NCI-H446 treated with DMSO at 0.1 percent for 48 hours (cell line): ENCODE measurements at places on chromosomes 12 and 14.

GRCh38 chr12:52865090-52865944 lies 16.5 kb upstream of the KRT78 start:
- no peak for DNase-seq

- DNase-seq, result no peak
Measured at GRCh38 chr12:115866909-115867525, 410.5 kb downstream of the MED13L start.

DNA sequence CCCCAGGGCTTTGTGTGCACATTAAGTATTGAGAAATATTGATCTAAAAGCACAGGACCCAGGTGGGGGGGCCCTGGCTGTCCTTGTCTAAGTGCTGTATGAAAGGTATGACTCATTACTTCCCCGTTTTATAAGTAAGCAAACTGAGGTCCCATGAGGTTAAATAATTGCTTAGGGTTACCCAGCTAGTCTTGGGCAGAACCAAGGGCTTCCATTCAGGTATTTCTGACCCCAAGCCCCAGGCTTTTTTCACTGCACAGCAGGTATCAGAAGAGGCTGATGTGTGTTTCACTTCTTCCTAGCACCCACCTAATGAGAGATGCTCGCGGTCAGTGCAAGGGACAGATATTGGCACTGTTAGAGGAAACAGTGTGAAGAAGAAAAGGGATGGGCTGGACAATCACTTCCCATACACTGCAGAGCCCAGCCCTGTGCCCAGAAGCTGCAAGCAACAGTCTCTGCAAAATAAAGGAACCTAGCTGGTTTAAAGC lies 4.7 kb upstream of the TC2N start:
- DNase-seq, result no peak

DNA sequence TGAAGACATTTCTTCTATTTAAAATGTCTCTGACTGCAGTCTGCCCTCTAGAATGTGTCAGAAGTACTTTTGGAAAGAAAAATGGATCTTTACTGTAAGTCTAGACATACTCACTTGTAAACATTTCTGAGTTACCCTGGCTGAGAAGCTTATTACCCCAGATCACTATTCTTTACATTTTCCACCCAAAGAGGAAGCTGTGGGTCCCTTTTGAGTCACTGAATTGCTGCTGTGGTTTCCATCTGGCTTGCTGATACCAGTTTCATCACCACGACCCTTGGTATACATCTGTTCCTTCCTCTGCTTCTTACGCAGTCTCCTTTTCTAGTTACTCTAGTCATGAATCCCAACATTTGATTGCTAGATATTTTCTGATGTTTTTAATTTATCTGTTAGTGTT lies 20.2 kb upstream of the CLEC4D start:
- DNase-seq, result no peak

DNA sequence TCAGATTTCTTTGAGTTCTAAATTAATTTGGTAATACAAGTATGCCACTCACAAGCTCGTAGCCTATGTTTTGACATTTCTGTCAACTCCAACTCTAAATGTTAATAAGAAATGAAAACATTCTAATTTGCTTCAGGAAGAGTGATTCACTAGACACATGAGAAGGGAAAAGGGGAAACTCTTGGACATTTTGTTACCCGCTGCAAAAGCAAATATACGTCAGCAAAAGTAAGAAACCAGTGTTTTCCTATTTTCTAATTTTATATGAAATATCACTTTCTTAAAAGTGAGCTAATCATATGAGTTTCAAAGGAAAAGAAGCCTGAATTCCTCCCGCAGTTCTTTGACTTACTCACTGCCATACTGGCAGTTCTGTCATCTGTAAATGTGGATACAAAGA lies 162.3 kb downstream of the GRIP1 start:
- no peak for DNase-seq
